Bronchus fibroblast of lung (primary cell): ENCODE measurements at places on chromosomes 5 and 9. TPM values are rescaled to one million over a fixed set of nuclear protein-coding genes. Genes with fewer than 3 reads are reported as not detected.

Gene ANKDD1B
- total RNA-seq: 0.15 TPM in 1 of 2 replicates, not detected in the other

Gene RHOBTB3
- 68.2 and 91.3 TPM in 2 replicates for total RNA-seq

Gene LSM11
- 1.6 and 2.2 TPM in 2 replicates for total RNA-seq

Gene FOXD4L4
- total RNA-seq: not detected in 2 replicates

Gene GRIN3A
- total RNA-seq: not detected in 2 replicates

Gene RNF183
- total RNA-seq: not detected in 2 replicates

Gene PLAC8L1
- not detected in 2 replicates for total RNA-seq

Gene MCIDAS
- not detected in 2 replicates for total RNA-seq

Gene APBB3
- 8.2 and 10.9 TPM in 2 replicates for total RNA-seq

Gene FOXD1
- total RNA-seq: 18.3 and 19.5 TPM in 2 replicates

Gene GABRP
- not detected in 2 replicates for total RNA-seq

Gene GLRA1
- total RNA-seq: not detected in 2 replicates

Gene DMRT3
- not detected in 2 replicates for total RNA-seq

Gene TMEFF1
- total RNA-seq: 1.3 and 1.5 TPM in 2 replicates

Gene PCDHB11
- total RNA-seq: under 0.01 TPM in 2 replicates

Gene SOHLH1
- total RNA-seq: not detected in 2 replicates

Gene CEMIP2
- total RNA-seq: 36.1 and 47.4 TPM in 2 replicates

Gene CHSY3
- 1.8 and 2.4 TPM in 2 replicates for total RNA-seq

Gene ENTPD2
- not detected in 2 replicates for total RNA-seq

Gene SYK
- under 0.01 TPM in 1 of 2 replicates, not detected in the other for total RNA-seq

Gene LECT2
- not detected in 2 replicates for total RNA-seq

Gene RANBP3L
- not detected in 2 replicates for total RNA-seq

Gene ALDH1A1
- 0.17 TPM in 1 of 2 replicates, not detected in the other for total RNA-seq

Gene ENTR1
- 43.0 and 45.2 TPM in 2 replicates for total RNA-seq

Gene C7
- total RNA-seq: 3.0 and 3.4 TPM in 2 replicates

Gene SPINK4
- not detected in 2 replicates for total RNA-seq

Gene CER1
- not detected in 2 replicates for total RNA-seq

Gene TEX48
- total RNA-seq: not detected in 2 replicates

Gene GRM6
- total RNA-seq: not detected in 2 replicates

Gene ARL14EPL
- total RNA-seq: 0.17 TPM in 1 of 2 replicates, not detected in the other

Gene MYMK
- total RNA-seq: not detected in 2 replicates

Gene INSL6
- not detected in 2 replicates for total RNA-seq
